ENCODE measurements at places on chromosomes 4 and X. TPM values are rescaled to one million over a fixed set of nuclear protein-coding genes. Genes with fewer than 3 reads are reported as not detected.

FRAS1 gene
- 3.9 TPM for total RNA-seq

NLGN4X gene
- total RNA-seq, result not detected

ZC4H2 gene
- 3.9 TPM for total RNA-seq

TXK gene
- total RNA-seq, result 0.59 TPM

N4BP2 gene
- 4.8 TPM for total RNA-seq

ADH7 gene
- total RNA-seq, result not detected

CT83 gene
- not detected for total RNA-seq

HELT gene
- total RNA-seq, result not detected

CDX4 gene
- not detected for total RNA-seq

MAGEA8 gene
- total RNA-seq, result not detected

Data from smooth muscle cell of the umbilical artery (primary cell).